Left renal cortex interstitium (tissue), 4 donors: ENCODE measurements at places on chromosomes 1 and 21. TPM values are rescaled to one million over a fixed set of nuclear protein-coding genes. Genes with fewer than 3 reads are reported as not detected.

Gene RIMS3
- polyA plus RNA-seq = 1.8 TPM

Gene SPSB1
- polyA plus RNA-seq = 14.0 TPM

- DNase-seq = no peak
These were observed 95.1 kb downstream of the ST3GAL3 start for GRCh38 chr1:43802356-43802980.

Gene GBP4
- 14.6 TPM for polyA plus RNA-seq

Gene HSF2BP
- polyA plus RNA-seq = 1.7 TPM

DNA sequence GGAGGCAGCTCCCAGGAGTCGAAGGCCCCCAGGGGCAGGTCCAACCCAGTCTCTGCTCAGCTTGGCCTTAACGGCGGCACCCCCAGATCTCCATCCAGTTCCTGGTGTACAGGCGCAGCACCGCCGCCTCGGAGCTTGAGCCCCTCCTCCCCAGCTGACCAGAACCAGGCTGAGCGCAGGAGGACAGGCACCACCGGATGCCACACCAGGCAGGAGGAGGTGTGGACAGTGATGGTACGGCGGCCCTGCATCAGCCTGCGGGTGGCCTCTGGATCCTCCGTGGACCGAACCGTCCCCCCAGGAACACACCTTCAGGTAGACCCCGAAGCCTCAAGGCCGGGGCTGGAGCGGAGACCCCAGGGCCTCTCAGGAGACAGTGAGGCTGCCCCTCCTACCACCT, 16.4 kb downstream of the SLC66A1 start:
- no peak for DNase-seq

Gene PTPN14
- polyA plus RNA-seq = 30.8 TPM
